Fibroblast of skin of back (primary cell): ENCODE measurements at places on chromosomes 5 and 9.

DNA sequence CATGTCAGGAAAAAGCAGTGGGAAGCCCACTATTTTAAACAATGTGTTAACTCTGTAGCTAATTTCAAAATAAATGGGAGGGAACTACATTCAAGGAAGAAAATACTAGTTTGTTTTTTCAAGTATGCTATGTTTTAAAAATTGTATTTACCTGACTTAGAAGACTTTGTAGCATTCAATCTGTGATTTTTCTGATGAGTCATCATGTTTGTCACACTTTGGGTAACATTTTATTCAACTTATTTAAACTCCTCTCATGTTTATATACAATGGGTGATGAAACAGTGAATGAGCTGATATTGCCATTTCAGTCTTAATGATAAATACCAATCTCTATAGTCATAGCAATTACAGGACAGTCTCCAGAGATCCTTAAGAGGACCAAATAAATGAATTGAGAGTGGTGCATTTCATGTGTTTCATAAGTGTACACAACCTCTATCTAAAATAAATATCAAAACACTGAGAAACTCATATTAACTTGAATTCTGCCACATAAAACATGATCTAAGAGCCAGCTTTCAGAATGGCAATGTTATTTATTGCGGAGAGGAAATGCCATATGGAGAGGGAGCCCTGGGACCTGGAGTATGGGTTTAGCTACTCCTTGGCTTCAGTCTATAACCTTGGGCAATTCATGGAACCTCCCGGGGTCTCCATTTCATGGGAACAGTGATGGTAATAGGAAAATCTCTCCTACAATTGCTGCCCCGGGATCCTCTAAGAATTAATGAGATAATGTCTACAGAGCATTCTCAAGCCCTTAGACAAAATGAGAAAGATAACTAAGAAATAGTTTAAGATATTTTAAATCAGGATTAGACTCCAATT, 913.9 kb downstream of the TLE4 start:
- no peak for DNase-seq

- DNase-seq: no peak
These were observed 626 bp downstream of the PSD2 start for GRCh38 chr5:139796061-139796806.

DNA sequence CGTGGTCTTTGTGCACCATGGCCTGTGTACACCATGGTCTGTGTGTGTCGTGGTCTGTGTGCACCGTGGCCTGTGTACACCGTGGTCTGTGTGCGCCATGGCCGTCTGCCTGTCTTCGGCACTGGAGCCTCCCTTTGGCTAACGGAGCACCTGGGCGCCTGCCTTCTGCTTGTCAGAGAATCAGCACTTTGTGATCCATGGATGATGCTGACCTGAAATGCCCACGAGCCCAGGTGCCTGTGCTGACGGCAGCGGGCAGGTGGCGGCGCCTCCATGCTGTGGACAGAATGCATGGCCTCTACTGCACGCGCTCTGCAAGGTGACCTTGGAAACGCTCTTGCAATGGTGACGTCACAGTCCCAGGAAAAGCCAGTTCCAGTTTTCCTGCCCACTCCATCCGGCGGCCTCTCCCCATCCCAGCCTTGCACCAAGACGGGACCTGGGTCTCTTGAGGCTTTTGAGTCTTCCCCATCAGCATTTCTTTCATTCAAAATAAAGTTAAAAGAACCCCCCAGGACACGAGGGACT, 14.6 kb downstream of the LCN9 start:
- no peak for DNase-seq

DNA sequence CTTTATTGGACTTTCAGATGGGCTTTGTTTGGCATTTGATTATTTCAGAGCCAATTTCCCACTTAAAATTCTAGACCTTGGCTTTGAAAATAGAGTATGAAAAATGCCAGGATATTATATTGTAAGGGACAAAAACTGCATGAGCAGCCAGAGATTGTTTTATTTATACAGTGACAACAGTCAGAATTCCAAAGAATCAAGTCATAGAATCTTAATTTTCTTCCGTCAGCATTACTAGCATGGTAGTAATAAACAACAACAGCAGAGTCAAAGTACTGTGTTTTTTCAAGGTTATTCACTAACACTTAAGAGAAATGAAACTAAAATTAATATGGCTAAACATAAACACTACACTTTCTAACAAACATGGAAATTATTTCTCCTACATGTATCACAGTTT, 52.2 kb downstream of the MLLT3 start:
- DNase-seq: peak; percentile 67

GRCh38 chr9:137748741-137749140, 128.8 kb upstream of the CACNA1B start:
- no peak for DNase-seq

- no peak for DNase-seq
These were observed 62.3 kb downstream of the PRDM6 start for GRCh38 chr5:123151227-123151909.

DNA sequence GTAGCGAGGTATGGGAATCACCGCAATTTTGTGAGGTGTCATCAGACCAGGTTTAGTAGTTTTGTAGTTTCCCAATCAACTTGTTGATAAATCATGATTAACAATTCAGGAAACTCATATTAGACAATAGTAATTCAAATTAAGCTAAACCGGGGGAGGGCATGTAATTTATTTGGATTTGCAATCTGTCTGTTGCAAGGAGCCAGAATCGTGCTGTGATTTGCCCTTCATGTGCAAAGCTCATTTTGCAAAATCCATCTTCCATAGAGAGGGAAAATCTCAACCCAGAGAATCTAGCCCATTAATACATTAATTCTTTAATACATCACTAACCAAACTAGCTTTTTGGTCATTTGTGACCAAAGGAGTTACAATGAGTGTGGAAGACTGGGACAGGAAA, 164.7 kb upstream of the TRPM3 start:
- no peak for DNase-seq

- peak; percentile 96 for DNase-seq
These were observed 465.7 kb upstream of the RGMB start for GRCh38 chr5:98307811-98308210.

DNA sequence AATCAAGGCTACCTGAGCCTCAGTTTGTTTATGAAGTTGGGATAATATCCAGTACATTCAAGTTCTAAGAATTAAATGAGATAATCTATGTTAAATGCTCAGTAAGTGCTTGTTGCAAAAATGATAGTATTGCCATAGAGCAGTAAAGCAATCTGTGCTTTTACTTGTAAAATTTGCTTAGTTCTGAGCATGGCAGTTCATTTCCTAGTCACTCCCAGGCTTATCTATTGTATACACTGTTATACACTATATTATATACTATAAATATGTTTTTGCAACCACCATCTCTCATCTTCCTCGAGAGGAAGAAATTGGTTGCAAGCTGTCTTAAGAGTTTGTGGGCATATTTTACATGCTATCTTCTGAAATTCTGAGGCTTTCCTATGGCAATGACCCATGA, 63.4 kb downstream of the MTREX start:
- DNase-seq: no peak

GRCh38 chr9:6584881-6585597, 60.5 kb downstream of the GLDC start:
- peak; percentile 22 for DNase-seq

- DNase-seq: no peak
These were observed 624 bp upstream of the RETREG1 start for GRCh38 chr5:16617274-16617968.

- DNase-seq: no peak
These were observed 8.7 kb downstream of the CCNJL start for GRCh38 chr5:160303690-160304089.
